ENCODE measurements at places on chromosomes 2 and 18.

DNA sequence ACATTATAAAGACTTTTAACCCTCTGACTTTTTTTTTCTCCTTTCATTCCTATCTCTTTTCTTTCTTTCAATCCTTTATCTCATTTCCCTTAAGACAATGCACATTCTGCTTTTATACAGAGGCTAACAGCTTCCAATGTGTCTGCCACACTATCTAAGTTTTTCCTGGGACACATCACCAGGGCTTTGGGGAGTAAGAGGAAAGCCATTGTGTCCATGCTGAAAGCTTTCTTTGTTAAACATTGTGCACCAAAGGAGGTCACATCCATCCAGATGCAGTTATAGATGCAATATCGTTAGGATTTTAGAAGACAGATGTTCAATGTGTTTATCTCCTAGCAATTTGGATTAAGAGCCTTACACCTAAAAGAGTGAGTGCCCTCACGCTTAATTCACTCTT is 534.1 kb downstream of the CNTNAP5 start:
- DNase-seq, result no peak

GRCh38 chr2:217204358-217204757 is 344.5 kb upstream of the TNP1 start:
- DNase-seq, result peak; percentile 67

DNA sequence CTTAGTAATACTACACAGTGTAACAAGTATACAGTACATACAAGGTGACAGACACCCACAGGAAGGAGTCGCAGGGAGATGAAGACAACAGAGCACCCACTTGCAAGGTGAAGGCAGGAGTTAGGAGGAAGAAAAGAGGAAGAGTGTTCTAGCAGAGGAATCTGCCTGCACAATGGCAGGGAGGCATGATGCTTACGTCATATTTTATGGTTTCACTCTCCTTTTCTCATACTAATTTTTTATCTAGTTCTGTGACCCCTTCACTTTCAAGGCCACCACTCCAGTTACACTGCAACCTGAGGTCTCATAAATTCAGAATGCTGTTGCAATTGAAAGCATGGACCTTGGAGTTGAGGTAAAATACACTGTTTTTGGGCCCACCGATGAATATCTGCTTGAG is 331.7 kb downstream of the MEIS1 start:
- no peak for DNase-seq

- peak; percentile 20 for DNase-seq
Observed at GRCh38 chr2:133458280-133458679, 110.0 kb downstream of the NCKAP5 start.

DNA sequence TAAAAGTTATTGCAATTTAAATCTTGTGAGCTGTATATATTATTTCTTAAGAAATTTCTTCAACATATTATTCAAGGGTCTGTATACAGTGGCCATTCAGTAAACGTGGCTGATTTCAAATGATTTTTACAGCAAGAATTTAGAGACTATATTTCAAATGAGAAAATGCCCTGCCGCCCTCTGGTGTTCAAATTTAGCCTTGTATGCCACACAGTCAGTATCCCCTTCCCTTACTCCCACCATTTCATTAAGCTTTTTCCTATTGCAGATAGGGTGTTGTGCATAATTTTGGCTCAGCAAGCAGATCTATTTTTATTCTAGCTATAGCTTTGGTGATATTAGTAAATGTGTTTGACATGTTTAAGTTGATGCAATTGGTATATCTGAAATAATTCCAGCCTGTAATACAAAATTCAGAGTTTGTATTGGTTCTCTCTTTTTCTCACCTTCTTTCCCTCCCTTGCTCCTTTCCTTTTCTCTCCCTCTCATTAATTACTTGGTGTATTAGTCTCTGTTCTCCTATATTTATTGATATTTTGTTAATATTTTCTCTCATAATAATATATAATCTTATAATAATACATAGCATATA is 22.8 kb upstream of the SCN7A start:
- peak; percentile 53 for DNase-seq

DNA sequence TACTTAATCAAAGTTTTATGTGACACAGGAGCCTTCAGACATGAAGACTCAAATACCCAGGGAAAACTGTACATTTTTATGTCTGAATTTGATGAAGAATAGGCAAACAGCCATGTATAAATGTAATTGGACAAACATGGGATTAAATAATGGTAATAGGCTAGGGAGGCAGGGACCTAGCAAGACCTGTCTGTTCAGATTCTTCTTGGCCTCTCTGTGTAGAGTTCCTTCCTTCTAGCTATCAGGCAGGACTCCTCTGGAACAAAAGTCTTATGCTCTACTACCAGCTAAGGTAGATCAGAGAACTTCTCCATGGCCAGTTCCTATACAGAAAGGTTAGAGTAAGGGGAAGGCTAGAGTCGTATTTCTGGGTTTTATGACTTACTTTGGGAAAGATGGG is 9.5 kb upstream of the PARD3B start:
- no peak for DNase-seq

- DNase-seq, result no peak
Observed at GRCh38 chr2:32284321-32284720, 6.6 kb downstream of the YIPF4 start.

- DNase-seq, result no peak
Observed at GRCh38 chr2:96161898-96162297, 16.7 kb upstream of the DUSP2 start.

- no peak for DNase-seq
Observed at GRCh38 chr2:162591403-162592083, 247.0 kb downstream of the KCNH7 start.

DNA sequence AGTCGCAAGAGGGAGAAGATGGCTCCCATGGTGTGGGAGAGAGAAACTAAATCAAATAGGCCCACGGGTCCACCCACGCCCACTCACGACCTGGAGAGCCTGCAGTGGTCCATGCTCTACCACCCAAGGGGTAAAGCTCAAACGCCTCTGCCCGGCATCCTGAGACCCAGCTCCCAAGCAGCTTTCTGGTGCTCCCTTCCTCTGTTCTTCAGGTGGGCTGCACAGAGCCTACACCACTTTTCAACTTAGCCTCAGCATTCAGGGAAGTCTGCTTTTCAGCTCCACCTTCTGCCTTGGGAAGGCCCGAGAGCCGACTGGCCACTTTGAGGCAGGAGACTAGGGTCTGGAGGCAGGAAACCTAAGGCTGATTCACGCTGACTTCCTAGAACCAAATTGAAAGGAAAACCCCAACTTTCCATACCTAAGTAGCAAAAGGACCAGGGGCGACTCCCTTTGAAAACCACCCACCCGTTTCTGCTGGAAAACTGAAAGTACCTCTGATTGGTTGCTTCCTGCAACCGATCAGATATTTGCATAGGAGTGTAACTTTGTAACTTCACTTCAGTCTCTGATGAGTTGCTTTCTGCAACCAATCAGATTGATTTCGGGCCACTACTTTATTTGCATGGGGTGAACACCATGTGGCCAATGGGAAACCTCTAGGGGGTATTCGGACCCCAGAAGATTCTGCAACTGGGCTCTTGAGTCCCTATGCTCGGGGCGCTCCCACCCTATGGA is 26.8 kb upstream of the SPATA3 start:
- DNase-seq, result no peak

DNA sequence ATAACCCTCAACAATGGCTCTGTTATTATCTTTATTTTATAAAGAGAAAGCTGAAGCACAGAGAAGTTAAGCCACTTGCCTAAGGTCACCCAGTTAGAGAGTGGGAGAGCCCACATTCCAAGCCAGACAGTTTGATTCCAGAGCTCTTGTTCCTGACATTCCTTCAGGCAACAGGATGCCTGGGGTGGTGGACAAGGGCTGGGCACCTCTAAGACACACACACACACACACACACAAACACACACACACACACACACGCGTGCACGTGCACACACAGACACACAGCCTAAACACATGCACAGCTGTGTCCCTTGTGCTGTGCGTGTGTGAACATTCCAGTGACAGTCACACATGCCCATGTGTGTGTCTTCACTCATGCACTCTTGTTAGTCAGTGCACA is 26.4 kb downstream of the CELF4 start:
- no peak for DNase-seq

GRCh38 chr2:239225871-239226561 is 174.8 kb downstream of the HDAC4 start:
- DNase-seq, result peak; percentile 32

DNA sequence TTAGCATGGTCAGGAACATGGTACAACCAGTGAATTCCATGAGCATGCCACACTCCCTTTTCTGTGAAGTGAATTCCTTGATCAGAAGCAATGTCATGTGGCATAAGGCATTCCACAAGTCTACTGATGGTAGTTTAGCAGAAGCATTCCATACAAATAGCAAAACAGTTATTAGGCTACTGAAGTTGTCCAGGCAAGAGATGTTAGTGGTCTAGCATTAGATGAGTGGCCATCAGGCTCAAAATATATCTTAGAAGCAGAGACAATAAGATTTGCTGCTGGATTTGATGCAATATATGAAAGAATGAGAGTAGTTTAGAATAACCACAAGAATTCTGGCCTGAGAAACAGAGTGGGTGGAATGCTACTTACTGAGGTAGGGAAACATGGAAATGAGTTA is 355.3 kb upstream of the NRXN1 start:
- DNase-seq, result peak; percentile 11

- peak; percentile 42 for DNase-seq
Observed at GRCh38 chr18:24543795-24544498, 83.5 kb downstream of the HRH4 start.

DNA sequence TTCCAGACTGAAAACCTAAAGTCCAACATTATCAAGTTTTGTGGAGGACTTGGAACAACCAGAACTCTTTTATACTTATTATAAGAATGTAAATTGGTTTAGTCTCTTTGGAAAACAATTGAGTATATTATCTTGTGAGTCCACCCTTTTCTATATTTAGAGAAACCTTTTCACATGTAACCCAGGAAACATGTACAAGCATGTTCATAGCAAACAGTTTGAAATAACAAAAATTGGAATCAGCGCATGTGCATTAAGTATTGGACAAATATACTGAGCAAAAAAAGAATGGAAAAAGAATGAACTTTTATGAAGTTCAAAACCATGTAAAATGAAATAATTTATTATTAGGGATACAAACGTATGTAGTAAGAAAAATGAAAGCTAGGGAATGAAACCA is 246.0 kb downstream of the WDR7 start:
- DNase-seq, result no peak

DNA sequence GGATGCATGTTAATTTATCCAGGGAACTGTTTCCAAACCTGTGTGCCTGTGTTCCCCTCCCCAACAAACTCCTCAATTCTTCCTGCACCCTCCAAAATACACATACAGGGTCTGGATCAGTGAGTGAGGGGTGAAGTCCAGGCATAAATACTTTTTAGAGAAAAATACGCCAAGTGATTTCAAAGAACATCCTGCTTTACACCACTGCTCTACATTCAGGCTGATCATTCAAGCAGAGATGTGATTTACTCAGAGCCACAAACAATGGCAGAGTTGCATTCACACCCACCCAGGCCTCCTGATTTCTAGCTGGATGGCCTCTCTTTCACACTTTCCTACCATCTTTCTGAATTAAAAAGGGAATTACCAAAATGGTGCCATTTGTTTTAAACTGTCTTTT is 289.5 kb upstream of the SLC14A2 start:
- no peak for DNase-seq

- DNase-seq, result no peak
Observed at GRCh38 chr18:79329786-79330185, 65.9 kb upstream of the NFATC1 start.

DNA sequence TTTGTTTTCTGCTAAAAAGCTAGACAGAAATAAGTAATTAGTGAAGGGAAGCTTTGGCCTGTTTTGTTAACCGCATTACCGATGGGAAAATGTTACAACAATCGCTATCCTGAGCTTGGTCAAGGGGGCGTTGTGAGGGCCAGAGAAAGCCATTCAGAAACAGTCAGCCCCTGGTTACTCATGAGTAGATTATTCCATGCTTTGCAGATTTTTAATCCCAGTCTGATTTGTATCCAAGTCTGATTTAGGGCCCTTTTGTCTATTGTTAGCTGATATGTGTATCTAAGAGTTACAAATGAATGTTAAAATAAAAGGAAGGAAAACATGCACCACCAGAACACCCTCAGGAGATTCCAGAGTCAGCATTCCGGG is 99.1 kb downstream of the PRPF40A start:
- no peak for DNase-seq

GRCh38 chr2:38038682-38039081 is 37.3 kb downstream of the CYP1B1 start:
- DNase-seq, result no peak

DNA sequence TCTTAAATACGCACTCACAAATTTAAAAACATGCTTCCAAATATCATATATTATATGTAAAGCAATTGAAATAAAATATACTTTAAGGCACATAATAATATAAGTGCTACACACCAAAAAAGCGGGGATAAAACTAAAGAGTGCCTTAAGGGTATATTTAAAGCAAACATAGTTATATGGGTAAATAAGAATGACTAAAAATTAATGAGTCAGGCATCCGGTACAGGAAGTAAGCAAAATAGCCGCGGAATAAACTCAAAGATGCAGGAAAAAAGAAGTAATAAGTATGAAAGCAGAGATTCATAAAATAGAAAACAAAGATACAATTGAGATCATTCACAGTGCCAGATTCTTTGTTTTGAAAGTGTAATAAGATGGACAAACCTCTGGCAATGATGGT is 503.5 kb upstream of the SOX11 start:
- DNase-seq, result no peak

GRCh38 chr2:62741954-62742722 is 36.6 kb downstream of the EHBP1 start:
- no peak for DNase-seq

- no peak for DNase-seq
Observed at GRCh38 chr2:145199042-145199441, 679.1 kb upstream of the ZEB2 start.

GRCh38 chr2:38850045-38850444 is 25.7 kb downstream of the DHX57 start:
- DNase-seq, result no peak

DNA sequence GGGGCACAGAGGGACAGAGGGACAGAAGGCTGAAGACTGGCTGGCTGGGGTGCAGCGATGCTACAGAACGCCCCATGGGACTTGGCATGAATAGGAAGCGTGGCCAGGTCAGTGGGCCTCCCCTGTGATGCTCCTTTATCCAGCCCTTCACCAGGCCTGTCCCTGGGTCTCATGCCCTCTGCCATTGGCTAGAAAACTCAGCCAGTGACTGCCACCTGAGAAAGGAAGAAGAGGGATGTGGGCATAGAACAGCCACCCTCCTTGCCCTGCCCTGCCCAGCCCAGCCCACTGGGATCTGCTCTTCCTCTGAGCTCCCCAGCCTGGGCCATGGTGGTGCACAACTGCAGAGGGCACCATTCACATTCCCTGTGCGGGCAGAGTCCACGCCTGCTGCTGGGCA is 10.5 kb upstream of the LAPTM4A start:
- no peak for DNase-seq

- peak; percentile 98 for DNase-seq
Observed at GRCh38 chr2:223613017-223613950, 11.1 kb upstream of the SCG2 start.

- DNase-seq, result no peak
Observed at GRCh38 chr2:112077814-112078213, 22.7 kb downstream of the TMEM87B start.

- DNase-seq, result no peak
Observed at GRCh38 chr2:72951303-72952095, 34.2 kb downstream of the EMX1 start.

Data from foreskin fibroblast (primary cell).